ENCODE measurements at places on chromosomes 5 and 9. TPM values are rescaled to one million over a fixed set of nuclear protein-coding genes. Genes with fewer than 3 reads are reported as not detected.

CDC42SE2 gene
- 87.4 TPM for total RNA-seq

PPP3R2 gene
- not detected for total RNA-seq

C9 gene
- total RNA-seq, result under 0.01 TPM

DNA sequence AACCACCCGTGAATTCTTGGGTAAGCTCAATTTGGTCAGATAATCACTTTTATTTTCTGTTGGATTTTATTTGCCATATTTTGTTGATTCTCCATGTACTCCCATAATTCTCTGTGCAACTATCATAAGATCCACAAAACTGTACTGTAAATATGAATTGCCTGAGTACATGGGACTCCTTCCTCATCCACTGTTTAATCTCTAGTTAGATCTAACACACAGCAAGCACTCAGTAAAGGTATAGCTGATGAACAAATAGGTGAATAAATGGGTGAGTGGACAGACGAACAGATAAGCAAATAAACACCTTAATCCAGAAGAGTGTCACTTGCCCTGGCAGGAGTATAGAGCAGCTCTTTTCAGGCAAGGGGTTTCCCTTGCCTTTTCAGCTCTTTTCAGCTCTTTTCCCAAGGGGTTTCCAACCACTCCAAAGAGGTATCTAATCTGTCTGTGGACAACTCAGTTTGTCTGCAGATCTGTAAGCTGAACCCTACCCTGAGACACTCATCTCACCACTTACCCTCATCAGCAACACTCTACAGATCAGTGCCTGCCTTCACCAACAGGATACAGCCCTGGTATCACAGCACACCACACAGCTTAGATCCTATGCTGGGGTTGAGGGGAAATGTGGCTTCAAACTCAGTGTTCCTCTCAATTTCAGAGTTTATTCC, 51.2 kb downstream of the SIL1 start:
- no peak for DNase-seq

- no peak for DNase-seq
Observed at GRCh38 chr5:135859641-135860040, 25.2 kb downstream of the SLC25A48 start.

IL9 gene
- total RNA-seq, result not detected

- DNase-seq, result no peak
Observed at GRCh38 chr9:36671561-36671960, 98.9 kb downstream of the MELK start.

- DNase-seq, result no peak
Observed at GRCh38 chr9:112629671-112630485, 88.0 kb downstream of the INIP start.

NDUFB6 gene
- total RNA-seq, result 22.8 TPM
